HEK293T (cell line): ENCODE measurements at places on chromosomes 16 and 17.

- DNase-seq, result no peak
Measured at GRCh38 chr17:13117616-13118015, 99.8 kb upstream of the ELAC2 start.

- no peak for DNase-seq
Measured at GRCh38 chr17:9195411-9195810, 174.1 kb downstream of the NTN1 start.

DNA sequence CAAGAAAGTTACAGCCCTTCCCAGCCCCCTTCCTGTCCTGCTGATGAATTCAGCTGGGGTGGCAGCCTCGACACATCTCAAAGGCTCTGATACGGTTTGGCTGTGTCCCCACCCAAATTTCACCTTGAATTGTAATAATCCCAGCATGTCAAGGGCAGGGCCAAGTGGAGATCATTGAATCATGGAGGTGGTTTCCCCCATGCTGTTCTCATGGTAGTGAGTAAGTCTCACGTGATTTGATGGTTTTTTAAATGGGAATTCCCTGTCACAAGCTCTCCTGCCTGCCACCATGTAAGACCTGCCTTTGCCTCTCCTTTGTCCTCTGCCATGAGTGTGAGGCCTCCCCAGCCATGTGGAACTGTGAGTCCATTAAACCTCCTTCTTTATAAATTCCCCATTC, 163.2 kb upstream of the FOXF1 start:
- no peak for DNase-seq

DNA sequence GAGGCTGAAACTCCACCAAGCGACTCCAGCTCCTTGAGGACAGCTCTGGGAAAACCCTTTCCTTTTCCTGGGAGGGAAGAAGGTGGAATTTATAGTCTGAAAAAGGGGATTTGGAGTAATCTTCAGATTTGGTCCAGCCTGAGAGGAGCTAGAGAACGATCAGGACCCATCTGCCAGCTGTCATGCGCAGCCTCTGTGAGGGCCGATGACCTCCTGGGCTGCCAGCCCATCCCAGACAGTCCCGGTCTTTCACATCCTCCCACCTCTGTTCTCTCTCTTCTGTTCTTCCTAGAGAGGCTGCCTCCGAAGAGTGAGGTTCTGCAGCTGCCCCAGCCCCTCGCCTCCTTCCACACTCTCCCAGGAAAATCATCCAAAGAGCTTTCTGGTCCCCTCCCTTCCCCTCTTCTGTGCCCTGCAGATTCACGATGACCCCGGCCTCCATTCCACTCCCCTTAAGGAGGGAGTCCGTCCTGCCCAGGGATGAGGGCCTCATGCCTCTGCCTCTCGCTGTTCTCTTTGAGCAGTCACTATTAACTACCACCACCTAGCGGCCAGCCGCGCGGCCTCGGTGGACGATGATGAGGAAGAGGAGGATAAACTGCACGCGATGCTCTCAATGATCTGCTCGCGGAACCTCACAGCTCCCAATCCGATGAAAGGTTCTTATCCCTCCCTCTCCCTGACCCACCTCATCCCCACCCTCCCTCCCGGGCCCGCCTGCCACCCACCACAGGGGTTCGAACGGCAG, 29.6 kb downstream of the SGSM2 start:
- DNase-seq, result peak; percentile 60

- no peak for DNase-seq
Measured at GRCh38 chr17:68957944-68958343, 2.8 kb upstream of the ABCA8 start.

DNA sequence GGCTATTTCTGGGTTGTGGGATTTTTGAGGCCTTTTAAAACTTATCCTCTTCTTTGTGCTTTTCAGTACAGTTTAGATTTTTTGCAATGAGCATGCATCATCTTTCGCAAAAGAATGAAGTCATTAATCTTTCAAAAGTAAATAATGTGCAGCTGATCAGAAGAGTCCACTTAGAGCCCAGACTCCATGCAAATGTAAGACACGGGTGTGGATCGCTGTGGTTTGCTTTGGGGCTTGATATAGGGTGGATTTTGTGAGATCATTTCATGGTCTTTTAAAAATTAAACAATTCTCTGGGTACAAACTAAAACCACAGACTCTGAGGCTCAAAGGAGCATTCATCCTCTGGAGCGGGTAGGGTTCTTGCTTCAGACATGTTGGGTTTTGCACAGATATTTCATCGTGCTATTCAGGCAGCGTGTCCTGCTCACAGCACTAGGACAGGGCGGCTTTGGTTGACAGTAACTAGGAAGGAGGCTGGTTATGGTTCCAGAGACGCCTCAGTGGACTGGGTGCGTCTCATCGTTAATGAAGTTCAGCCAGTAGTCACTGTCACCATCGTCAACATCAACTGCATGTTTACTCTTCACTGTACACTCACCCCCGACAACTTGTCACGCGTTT, 129.4 kb upstream of the PLCG2 start:
- DNase-seq, result no peak

DNA sequence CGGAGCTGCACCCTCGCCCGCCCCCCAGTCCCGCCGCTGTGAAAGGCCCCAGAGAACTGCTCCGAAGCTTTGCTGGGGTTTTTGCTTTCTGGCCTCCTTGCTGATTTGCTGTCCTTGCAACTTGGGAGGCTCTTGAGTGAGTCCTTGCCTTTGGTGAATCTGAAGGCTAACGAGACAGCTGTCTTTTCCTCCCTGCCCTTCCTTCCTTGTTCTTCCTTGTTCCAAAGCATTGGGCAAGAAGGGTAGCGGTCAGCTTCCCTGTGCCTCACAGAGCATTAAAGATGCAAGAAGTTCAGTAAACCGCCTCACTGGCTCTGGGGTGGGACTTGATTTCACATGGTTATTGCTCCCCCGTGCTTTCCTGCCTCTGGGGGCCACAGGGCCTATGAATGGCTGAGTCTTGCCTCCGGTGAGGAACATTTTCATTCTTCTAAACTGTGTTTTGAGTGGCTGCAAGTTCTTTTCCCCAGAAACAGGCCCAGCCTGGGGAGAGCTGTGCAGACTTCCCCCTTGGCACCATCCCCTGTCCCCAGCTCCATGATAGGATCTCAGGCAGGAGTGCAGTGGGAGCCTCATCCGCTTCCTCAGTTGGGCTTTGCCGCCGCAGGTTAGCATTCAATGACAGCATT, 1.4 kb downstream of the YPEL2 start:
- DNase-seq, result no peak

DNA sequence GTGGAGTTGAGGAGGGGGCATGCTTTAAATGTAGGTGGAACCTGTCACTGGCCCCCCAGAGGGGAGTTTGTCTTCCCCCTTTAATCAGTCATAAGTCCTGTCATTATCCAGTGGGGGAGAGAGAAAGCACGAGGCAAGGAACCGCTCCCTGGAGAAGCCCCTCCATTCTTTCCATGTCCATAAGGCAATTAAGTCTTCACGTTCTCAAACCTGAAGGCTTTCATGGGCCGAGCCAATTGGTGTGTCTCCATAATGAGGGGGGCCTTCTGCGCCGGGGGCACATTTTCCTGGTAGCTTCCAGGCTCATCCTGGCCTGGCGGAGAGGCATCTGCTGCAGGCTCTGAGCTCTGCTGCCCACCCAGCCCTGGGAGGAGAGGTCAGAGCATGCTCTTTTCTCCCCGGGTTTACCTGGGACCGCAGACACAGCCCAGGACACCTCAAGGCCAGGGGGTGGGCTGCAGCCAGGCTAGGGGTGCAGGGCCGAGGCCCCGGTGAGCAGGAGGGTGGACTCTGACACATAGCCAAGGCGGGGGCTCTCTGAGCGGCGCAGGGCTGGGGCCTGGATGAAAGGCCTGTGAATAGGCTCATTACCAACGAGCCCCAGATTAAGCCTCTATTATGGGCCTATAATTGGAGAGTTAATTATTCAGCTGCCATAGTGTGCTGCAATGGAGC, 42.5 kb downstream of the C16orf78 start:
- no peak for DNase-seq

DNA sequence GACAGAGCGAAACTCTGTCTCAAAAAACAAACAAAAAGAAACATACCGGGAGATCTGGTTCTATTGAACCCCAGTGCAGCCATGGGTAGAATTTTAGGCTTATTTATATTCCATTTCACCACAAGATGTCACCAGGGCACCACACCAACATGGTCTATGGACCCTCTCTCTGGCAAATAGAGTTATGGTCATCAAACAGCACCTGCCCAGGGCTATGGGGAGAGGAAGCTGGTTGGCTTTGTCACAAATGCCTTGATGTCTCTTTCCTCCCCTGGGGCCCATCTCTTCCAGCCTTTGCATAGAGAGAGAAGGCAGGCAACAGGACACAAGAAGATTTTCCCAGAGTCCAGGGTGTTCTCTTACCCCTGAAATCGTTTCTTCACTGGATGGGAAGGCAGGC, 128.4 kb downstream of the WWOX start:
- peak; percentile 28 for DNase-seq
